ENCODE measurements at places on chromosomes 5 and 9.

DNA sequence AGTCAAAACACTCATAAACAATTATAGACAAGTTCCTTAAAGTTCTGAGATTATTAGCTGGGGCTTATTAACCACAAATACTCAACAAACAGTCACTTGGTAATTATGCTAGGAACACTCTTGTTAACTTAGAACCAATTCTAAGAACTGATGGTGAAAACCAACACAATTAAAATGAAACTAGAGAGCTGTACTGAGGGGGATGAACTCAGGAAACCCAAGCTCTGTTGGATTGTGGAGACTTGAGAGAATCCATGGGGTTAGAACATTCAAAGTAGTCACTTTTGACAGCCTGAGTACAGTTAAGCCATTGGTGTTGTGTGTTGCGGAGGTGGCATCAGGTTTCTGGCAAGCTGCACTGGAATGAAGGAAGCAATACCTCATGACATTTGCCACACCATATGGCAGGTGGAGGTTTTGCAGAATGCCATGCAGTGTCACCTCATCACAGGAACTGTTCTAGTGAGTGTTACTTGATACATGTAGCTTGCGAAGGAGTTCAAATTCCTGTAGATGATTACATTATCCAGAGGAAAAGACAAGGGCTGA, 480.9 kb upstream of the CD180 start:
- DNase-seq, result no peak

GRCh38 chr9:26744191-26744965, 148.2 kb downstream of the CAAP1 start:
- peak; percentile 63 for DNase-seq

- no peak for DNase-seq
Observed at GRCh38 chr9:129402371-129402739, 218.5 kb downstream of the C9orf50 start.

GRCh38 chr5:2381861-2382260, 369.6 kb downstream of the IRX2 start:
- no peak for DNase-seq

DNA sequence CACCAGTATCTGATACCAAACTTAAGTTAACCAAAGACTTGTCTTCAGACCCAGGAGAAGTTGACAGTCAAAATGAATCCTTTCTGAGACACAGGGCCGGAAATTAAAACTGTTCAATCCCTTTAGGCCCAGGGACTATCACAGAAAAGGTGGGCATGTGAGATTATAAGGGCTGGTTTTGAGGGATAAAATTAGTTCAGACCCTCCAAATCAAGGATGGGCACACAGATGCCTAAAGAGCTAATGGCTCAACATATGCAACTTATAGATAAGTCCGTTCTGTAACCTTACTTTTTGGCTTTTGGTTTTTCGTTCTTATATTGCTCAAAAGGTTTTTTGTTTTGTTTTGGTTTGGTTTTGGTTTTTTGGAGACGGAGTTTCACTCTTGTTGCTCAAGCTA, 129.6 kb upstream of the ABCA1 start:
- DNase-seq, result no peak

DNA sequence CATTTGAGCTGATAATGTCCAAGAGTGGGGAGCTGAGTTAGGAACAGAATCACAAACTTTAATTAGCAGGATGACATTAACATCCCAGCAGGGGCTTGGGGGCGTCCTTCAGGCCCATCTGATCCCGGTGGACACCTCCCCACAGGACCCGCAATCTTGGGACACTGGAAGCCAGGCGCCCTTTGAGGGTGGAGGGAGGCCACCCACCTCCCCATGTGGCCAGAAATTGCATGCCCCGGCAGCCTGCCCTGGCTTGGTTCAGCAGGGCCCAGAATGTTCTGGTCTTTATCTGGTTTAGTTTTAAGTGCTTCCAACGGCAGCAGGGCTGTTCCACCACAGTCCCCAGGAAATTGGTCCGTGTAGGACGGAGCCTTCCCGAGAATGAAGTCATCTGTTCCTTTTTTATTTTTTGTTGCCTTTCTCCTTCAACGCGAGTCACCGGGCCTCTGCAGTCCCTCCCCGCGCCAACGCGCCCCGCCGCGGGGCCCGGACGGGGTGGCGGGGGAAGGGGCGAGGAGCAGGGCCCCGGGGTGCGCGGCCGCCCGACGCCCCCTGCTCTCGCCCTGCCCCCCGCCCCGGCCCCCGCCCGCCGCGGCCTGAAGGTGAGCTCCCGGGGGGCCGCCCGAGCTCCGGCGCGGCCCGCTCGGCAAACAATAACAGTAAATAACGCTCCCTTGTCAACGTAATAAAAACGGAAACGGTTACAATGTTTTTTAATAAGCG, 207.9 kb downstream of the C9orf50 start:
- DNase-seq, result peak; percentile 92

GRCh38 chr5:160508780-160509361, 87.2 kb downstream of the PTTG1 start:
- DNase-seq, result peak; percentile 87

GRCh38 chr9:127557466-127557869, 54.6 kb upstream of the STXBP1 start:
- DNase-seq, result no peak

- DNase-seq, result no peak
Observed at GRCh38 chr5:43302481-43302880, 10.7 kb downstream of the HMGCS1 start.

DNA sequence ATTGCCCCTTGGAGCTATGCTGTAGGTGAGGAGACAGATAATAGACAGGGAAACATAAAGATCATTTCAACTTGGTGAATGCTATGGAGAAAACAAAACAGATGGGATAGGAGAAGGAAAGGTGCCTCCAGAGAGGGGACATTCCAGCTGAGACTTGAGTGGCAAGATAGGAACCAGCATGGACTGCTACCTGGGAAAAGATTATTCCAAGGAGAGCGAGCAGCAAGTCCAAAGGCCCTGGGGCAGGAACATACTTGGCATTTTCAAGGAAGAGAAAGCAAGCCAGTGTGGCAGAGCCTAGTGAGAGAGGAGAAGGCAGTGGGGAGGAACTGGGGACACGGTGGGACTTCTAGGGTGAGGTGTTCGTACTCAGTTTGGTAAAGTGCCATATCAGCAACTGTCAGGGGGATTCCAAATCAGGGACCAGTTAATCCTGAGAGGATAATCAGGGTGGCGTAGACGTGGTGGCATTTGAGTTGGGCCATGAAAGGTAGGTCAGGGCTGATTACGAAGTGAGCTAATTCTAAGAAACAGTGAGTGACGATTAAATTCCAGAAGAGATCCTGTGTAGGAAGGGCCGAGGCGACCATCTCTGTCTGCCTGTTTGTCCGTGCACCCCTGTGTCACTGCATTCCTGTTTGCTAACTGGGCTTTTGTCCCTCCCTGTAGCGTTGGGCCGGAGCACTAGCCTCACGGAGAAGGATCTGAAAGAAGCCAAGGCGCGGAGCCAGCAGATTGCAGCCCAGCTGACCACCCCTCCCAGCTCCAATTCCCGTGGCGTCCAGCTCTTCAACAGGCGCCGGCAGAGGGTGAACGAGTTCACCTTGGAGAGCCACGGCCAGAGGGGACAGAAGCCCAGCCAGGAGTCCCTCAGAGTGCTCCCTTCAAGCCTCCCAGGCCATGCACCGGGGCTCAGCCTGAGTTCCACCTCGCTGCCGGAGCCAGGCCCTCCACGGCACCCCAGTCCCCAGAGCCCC, 7.1 kb downstream of the SYNPO start:
- DNase-seq, result no peak

DNA sequence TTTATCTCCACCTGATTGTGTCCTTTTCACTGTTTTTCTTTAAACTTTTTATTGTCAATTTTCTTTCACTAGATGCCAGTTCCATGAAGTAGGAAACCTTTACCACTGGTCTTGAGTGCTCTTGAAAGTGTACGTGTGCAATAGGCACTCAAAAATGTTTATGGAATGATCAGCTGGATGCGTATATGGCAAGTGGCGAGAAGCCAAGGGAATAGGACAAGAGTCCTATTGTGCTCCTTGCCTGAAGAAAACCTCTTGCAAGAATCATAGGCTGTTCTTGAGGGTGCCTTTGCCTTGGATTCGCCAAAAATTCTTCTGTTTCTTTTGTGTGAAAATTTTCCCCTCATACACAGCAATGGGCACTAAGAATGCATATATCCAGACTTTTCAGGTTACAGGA, 97.7 kb downstream of the GHR start:
- DNase-seq, result no peak

GRCh38 chr5:63125862-63126261, 547.2 kb downstream of the LRRC70 start:
- DNase-seq, result peak; percentile 74

DNA sequence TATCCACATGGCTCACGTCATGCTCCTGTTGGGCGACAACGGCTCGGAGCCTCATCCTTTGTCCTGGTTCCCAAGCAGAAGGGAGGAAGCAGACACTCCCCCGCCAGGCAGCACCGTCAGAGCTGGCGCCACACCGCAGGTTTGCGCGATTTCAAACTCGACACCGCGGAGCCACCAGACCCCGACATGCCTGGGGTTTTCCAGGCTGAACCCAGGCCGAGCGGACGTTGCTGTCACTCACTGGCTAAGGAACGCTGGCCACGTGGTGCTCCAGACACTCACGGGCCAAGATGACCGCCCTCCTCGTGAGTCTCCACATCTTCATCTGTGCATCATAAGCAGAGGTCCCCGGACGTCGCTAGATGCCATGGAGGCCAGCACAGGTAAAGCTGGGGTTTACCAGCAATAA, 9.0 kb downstream of the TERT start:
- no peak for DNase-seq

DNA sequence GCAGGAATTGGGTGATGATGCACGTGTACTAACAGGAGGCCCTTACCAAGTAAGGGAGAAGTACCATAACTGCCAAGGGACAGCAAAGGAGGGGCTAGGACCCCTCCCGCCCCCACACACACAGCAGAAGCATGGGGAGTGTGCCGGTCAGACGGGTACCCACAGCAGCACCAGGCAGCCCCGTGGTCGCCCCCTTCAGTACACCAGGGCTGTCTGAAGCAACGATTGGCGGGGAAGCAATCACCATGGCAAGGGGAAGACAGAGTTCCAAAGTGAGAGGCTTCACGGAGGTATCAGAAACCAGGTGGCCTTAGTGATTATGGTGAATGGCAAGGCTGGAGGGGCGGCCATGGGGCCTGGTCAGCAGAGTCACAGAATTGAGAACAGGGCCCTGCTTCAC, 72.2 kb downstream of the CAMSAP1 start:
- no peak for DNase-seq

DNA sequence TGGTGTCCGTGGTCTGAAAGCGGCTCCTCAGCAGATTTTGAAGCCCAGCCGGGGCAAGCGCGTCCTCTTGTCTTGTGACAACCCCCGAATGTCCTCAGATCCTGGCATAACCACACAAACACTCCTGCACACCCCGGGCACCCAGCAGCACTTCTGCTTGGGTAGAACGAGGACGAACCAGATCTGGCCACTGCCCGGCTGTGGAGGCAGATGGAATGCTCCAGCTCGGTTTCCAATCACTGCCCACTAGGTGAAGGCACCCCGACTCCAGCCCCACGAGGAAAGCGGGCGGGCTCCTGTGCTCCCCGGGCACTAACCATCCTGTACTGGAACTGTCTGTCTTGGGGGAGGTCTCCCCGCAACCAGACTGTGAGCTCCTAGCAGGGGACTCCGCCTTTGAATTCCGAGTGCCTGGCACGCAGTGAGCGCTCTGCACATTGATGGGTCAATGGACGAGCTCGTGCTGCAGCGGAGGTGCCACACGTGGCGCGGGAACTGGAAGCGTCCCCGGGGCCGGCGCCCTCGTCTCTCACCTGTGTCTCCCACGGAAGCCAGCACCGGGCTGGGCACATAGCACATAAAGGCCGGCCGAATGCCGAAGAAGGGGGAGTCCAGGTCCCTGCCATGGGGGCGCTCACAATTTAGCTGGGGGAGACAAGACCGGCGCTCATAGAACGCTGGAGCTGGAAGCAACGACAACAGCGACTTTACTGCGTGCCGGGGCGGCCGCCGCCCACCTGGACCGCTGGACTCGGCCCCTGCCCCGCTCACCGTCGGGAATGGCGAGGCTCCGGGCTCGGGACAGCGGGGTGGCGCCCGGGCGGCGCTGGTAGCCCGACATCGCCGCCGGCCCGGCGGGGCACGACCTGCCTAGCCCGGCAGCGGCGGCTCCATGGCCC, 608 bp downstream of the ENTR1 start:
- peak; percentile 69 for DNase-seq

DNA sequence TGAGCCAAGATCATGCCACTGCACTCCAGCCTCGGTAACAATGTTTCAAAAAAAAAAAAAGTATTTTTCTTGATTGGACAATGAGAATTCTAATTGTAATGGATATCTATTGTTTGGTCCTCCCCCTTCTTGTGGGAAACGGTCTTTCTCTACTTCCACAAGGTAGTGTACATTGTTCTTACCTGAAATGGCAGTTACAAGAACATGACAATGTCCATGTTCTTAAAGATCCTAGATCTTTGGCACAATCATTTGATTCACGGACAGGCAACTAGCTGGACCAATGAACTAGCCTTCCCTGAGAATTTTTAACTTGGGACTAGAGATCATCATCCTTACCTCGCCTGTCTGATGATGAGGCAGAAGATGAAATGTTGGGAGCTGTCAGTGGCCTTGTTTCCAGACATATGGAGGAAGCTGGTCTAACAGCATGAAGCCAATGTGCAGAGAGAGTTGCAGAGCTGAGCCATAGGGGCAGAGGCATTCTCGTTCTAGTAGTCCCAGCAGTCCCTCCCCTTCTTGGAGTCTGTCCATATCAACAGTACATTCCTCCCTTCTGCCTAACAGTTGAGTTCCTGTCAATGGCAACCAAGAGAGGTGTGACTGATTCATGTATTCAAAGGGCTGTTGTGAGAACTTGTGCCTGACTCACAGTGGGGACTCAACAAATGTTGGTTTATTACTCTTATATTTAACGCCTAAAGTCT, 2.1 kb upstream of the MARCHF6 start:
- DNase-seq, result no peak

Measured in DMS53 (cell line).